ENCODE measurements at places on chromosomes 2 and 18. TPM values are rescaled to one million over a fixed set of nuclear protein-coding genes. Genes with fewer than 3 reads are reported as not detected.

The CYP27C1 gene
- not detected for polyA plus RNA-seq

The RAB17 gene
- not detected for polyA plus RNA-seq

The GLS gene
- polyA plus RNA-seq, result 47.9 TPM

DNA sequence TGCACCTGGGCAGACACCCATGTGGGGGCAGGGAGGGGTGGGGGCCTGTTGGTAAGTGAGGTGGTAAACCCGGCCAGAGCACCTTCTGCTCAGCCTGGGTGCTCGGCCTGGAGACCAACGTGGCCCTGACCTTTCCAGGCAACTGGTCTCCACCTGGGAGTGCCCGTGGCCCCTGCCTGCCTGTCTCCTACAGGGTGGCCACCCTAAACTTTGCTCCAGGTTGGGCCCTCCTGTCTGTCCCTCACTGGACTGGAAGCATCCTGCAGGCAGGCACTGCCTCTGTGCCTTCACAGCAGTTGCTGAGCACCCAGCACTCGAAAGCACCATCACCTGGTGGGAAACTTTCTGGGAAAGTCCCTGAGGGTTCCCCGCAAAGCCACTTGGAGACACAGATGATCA, 171.3 kb downstream of the TWIST2 start:
- no peak for DNase-seq

The OTX1 gene
- polyA plus RNA-seq, result not detected

DNA sequence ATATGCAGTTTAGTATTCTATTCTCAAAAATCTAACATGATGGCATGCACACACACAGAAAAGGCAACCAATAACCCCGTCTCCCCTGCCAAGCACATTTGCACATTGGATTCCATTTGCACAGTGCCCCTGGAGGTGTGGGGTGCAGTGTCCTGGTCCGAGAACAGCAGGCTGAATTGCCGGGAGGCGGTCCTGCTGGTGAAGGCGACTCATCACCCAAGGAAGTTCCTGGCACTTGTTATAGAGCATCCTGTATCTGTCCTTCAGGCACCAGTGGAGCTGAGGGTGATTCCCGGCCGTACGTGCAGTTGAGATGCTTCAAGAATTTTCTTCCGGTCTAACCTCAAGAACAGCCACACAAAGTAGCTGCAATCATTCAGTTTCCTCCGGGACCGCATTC, 73.0 kb upstream of the RAB12 start:
- DNase-seq, result no peak

DNA sequence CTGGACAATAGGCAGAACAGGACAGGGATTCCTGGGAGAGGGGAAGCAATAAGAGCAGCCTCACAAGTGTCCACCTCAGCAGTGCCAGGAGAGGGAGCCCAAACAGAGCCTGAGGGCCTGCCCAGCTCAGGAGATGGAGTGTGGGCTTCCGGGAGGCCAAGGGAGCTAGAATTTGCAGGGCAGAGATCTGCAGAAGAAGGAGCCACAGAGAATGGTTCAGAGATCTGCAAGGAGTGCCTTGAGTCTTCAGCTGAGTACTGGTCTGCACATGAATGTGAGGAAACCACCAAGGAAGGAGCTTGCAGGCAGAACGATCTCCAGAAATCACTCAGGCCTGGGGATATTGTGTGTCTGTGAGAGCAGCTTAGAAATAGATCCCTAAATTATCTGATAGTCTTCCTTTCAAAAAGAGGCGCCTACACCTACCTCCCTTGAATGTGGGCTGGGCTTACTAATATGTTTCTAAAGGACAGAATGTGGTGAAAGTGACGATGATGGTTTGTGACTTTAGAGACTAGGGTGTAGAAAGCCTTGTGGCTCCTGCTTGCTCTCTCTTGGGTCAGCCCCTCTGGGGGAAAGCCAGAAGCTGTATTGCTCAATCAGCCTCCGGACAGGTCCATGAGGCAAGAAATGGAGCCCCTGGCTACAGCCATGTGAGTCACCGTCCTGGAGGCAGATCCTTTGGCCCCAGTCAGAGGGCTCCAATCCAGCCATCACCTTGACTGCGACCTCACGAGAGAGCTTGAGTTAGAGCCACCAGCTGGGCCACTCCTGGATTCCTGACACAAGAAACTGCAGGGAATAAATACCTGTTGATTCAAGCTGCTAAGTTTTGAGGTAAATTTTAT, 7.6 kb upstream of the LPIN1 start:
- DNase-seq, result no peak

The RNMT gene
- 35.1 TPM for polyA plus RNA-seq

Measured in naive thymus-derived CD4-positive, alpha-beta T cell (primary cell).